WTC11 (cell line): ENCODE measurements at places on chromosomes 7 and 10. TPM values are rescaled to one million over a fixed set of nuclear protein-coding genes. Genes with fewer than 3 reads are reported as not detected.

Gene CRYGN
- total RNA-seq: 1.0 to 1.6 TPM (median 1.5 TPM) in 3 replicates

Gene CBX3
- total RNA-seq: 204 to 232 TPM (median 213 TPM) in 3 replicates

Gene TFEC
- 0.07 to 0.17 TPM in 2 of 3 replicates, not detected in the other for total RNA-seq

Gene NXPH1
- total RNA-seq: 0.14 to 0.59 TPM (median 0.27 TPM) in 3 replicates

Gene SPDYE6
- not detected in 3 replicates for total RNA-seq

Gene ADAMTS14
- total RNA-seq: 2.1 to 2.4 TPM (median 2.1 TPM) in 3 replicates

Gene INMT
- 3.5 to 5.6 TPM (median 4.4 TPM) in 3 replicates for total RNA-seq

Gene PON1
- 0.25 to 0.26 TPM in 2 of 3 replicates, not detected in the other for total RNA-seq

Gene CPA2
- 0.90 to 2.3 TPM (median 1.3 TPM) in 3 replicates for total RNA-seq

Gene TMEM26
- 1.4 to 1.6 TPM (median 1.6 TPM) in 3 replicates for total RNA-seq

Gene ACBD7
- 10.0 to 13.9 TPM (median 12.5 TPM) in 3 replicates for total RNA-seq

Gene GRM3
- 0.87 to 1.5 TPM (median 0.94 TPM) in 3 replicates for total RNA-seq

Gene ICA1
- total RNA-seq: 31.2 to 36.8 TPM (median 33.4 TPM) in 3 replicates

Gene NKX2-3
- total RNA-seq: not detected in 3 replicates

Gene PKD2L1
- total RNA-seq: 0.09 TPM in 1 of 3 replicates, not detected in the others

Gene TAS2R4
- total RNA-seq: 0.41 to 1.1 TPM (median 0.72 TPM) in 3 replicates

Gene NRP1
- 1.1 to 3.0 TPM (median 1.2 TPM) in 3 replicates for total RNA-seq
